Stimulated activated CD4-positive, alpha-beta T cell treated with anti-CD3 and anti-CD28 coated beads, Interleukin-2, amount 100 ng/mL, for 48 hours (primary cell): ENCODE measurements at places on chromosomes 1 and 21.

DNA sequence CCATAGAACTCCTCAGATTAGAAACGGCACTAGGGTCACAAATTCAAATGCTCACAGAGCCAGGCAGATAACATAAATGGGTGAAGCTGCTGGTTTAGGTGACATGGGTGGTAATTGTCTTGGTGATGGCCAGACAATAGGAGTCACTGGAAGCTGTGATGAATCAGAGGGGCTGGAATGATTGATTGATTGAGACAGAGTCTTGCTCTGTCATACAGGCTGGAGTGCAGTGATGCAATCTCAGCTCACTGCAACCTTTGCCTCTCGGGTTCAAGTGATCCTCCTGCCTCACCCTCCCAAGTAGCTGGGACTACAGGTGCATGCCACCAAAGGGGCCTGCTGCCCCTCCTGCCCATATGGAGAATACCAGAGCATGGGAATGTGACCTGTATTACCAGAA lies 63.0 kb downstream of the HIVEP3 start:
- DNase-seq, result no peak

GRCh38 chr21:14585122-14585521 lies 39.0 kb upstream of the SAMSN1 start:
- DNase-seq, result no peak

- DNase-seq, result no peak
Observed at GRCh38 chr1:32159189-32159588, 20.3 kb upstream of the TXLNA start.

DNA sequence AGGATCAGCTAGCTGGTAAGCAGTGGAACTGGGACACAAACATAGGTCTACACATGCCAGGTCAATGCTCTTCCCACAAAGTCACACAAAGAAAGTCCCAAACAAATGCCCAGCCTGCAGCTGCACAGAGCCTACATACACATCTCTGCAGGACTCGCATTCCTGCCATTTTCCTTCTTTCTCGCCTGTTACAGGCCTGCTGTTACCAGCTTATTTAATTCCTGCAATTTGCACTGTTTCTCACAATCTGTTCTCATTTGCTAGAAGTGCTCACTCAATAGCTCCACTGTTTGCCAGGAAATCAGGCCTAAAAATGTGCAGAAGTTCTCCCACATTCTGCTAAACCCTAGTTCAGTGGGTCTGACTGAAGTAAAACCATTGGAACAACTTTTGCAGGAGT lies 362.6 kb upstream of the C1orf87 start:
- no peak for DNase-seq

- DNase-seq, result no peak
Observed at GRCh38 chr1:43296207-43296606, 4.6 kb upstream of the TIE1 start.

GRCh38 chr1:239436286-239436685 lies 49.9 kb downstream of the CHRM3 start:
- no peak for DNase-seq

GRCh38 chr1:240801442-240801841 lies 189.5 kb upstream of the GREM2 start:
- DNase-seq, result no peak

GRCh38 chr1:212955098-212955497 lies 4.8 kb downstream of the VASH2 start:
- no peak for DNase-seq

- no peak for DNase-seq
Observed at GRCh38 chr1:154751690-154752089, 118.4 kb downstream of the KCNN3 start.

GRCh38 chr1:2003541-2004131 lies at the start of gene CFAP74:
Gene CFAP74, minus strand, starts transcription at chr1:2003786. Its CDS starts 12,830 bp downstream, at chr1:1990956.
- no peak for DNase-seq

DNA sequence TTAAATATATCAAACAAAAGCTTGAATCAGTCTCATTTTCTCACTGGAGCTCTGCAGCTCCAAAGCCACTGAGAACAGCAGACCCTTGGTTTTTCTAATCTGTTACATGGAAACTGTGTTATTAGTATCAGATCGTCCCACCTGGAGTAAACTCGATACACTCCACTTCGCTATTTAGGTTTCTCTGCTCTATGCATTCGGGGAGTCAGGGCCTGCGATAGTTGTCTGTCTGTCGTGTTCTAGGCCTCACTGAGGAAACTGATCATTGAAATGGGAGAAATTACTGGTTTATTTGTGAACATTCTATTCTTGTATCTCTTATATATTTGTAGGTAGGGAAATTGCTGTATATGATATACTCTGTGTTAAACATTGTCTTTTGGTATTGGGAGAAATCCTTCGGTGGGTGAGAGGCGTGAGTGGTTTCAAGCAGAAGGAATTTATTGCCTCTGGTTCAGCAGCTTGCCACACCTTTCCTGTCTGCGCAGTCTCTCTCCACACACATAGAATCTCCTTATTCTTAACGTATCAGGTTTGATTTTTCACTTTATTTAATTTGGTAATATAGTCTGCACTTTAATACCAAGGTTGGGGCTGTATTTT lies 8.5 kb downstream of the PRDM2 start:
- DNase-seq, result no peak

- DNase-seq, result no peak
Observed at GRCh38 chr1:4838231-4838630, 183.8 kb downstream of the AJAP1 start.

DNA sequence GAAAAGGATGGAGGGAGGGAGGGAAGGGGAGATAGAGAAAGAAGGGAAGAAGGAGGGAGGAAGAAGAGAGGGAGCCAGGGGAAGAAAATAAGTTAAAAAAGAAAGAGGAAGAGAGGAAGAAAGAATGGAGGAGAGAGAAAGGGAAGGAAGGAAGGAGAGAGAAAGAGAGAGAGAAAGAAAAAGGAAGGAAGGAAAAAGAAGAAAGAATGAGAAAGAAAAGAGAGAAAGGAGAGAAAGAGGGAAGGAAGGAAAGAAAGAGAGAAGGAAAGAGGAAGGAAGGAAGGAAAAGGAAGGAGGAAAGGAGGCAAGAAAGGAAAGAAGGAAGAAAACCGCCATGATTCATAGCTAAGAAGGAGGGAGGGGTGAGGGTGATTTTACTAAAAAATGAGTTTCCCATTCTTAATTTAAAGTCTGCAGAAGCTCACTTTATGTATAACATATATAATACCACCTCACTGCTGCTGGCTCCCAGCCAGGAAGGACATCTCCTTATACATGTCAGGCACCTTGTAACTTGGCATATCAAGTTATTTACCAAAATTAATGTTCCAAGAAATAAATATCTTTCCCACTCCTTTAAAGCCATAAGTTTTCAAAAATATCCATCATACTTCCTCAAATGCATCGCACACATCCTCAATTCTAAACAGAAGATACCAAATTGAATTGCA lies 46.0 kb upstream of the OLIG2 start:
- DNase-seq, result no peak

GRCh38 chr1:156838972-156839371 lies 19.9 kb downstream of the INSRR start:
- no peak for DNase-seq

DNA sequence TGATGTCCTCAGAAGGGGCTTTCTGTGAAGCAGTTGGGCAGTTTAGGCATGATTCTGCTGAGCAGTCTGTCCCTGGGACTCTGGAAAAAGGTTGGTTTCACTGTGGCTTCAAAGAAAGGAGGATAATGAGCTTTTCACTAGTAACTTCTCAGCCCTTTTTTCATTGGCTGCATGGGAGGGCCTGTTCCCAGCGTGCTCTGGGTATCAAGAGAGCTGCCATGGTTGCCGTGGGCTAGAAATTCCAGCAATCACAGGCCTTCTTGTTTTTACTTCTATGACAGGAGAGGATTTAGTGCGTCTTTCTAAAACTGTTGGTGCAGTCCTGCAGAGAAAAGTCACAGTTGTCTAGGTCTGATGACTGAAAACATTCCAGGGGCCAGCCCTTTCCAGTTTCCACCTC lies 7.2 kb downstream of the SZRD1 start:
- no peak for DNase-seq

- no peak for DNase-seq
Observed at GRCh38 chr1:9402256-9402616, 109.5 kb downstream of the SPSB1 start.

GRCh38 chr1:163213626-163214025 lies 10.9 kb upstream of the RGS5 start:
- DNase-seq, result no peak

DNA sequence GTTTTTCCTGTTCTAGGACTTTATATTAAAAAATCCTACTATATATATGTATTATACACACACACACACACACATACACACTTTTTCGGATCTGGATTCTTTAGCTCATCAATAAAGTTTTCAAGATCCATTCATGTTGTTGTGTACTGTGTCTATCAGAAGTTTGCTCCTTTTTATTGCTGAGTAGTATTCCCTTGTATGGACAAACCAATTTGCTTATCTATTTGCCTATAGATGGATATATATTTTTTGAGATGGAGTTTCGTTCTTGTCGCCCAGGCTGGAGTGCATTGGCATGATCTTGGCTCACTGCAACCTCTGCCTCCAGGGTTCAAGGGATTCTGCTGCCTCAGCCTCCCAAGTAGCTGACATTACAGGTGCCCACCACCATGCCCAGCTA lies 20.3 kb upstream of the LIN9 start:
- DNase-seq, result no peak

DNA sequence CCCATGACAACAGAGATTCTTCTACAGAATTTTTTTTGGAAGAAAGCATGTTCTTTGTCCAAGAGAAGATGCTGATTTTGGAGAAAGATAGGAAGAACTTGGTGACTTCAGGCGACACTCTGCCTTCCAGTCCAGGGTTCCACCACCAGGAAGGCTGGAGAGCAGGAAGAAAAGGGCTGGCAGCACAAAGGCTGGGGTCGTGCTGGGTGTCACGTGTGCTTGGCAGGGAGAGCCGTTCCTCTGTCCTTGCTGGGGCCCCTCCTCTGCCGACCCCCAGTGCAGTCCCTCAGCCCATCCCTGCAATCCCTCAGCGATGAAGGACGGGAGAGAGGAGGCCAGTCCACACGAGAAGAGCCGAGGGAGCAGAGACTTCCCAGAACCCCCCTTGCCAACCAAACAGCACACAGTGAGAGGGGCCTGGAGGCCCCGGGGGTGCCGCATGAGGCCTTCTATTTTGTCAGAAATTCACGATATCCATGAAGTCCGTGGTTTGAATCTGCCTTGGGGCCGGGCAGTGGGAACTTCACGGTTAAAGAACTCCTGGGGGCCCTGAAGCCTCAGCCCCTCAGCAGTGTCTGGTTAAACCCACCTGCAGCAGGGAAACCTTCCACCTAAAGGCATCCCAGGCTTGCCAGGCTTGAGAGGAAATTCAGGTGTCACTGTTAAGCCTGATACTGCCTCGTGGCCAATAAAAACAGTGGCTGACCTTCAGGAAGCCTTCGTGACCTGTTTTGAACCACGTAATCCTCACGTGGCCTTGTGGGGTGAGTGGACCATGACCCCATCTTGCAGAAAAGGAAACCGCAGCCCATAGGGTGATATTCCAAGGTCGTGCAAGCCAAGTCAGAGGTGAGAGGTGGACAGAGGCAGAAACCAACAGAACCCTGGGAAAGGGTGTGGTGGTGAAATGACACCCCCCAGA lies 3.4 kb downstream of the KRTAP10-12 start:
- no peak for DNase-seq

DNA sequence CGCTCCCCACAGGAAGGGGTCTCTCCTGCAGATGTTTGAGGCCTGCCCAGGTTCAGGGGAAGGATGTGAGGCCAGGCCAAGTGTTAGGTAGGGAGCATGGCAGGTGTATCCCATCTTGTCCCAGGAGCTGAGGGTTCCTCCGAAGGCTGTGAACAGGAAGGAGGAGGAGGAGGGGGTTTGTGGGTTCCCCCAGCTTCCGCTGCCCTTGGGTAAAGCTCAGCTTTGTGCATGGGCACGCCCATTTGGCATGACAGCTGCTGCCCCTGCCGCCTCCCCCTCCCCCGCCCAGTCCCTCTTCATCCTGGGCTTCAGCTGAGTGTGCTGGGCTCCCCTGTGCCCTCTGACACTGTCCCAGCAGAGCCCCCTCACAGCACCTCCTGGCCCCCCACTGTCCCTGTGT lies 25.5 kb downstream of the TNFRSF8 start:
- no peak for DNase-seq

DNA sequence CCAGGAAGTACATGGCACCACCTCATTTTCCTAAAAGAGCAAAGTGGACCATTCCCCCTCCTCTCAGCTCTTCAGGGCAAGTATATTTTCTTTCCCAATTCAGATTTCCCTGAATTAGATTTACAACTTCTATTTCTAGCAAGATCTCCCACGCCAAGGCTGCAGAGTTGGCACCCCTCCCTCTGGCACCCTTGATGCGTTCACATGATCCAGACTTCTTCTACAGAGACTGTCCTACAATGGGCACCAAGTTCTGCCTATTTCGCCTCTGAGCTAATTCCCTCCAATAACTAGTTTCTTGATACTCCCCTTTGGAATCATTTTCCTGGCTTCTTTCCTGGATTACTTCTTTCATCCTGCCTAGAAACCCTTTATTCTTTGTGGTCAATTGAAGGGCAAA lies 122.0 kb downstream of the CDC7 start:
- no peak for DNase-seq

- DNase-seq, result no peak
Observed at GRCh38 chr1:29556657-29557056, 320.3 kb downstream of the PTPRU start.

- no peak for DNase-seq
Observed at GRCh38 chr1:45864167-45865106, 61.0 kb downstream of the MAST2 start.

- no peak for DNase-seq
Observed at GRCh38 chr1:226638608-226639007, 90.0 kb downstream of the STUM start.

DNA sequence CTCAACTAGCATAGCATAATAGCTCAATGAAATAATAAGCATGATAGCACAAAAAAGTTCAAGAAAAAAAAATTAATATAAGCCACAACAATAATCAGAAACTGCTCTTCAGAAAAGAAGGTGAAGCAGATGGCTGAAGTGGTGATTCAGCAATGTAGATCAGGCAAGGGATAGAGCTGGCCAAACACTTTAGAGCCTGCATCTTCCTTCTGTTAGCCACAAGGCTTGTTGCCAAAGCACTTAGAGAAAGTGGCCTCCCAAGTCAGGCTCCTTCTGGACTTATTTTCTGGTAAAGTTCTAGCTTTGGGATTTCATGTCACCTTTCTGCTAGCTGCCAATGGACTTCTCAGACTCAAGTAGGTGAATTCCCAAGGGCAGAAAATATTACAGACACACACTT lies 60.3 kb upstream of the C1orf87 start:
- no peak for DNase-seq

DNA sequence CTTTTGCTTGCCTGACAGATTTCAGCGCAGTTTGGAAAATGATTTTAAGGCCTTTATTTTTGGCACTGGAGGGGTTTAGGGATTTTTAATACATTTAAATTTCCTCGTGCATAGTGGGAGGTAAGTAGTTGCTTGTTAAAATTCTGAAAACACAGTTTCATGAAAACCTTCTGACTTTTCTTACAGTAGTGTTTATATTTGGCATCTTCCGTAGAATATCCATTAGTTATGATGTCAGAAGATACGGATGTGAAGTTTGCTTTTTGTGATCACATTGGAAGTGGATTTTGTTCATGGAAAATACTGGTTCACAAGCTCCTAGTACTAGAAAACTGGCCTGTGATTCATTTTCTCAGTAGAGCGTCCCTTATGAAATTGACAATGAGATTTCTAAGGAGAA lies 1.3 kb downstream of the RABGAP1L start:
- no peak for DNase-seq

GRCh38 chr1:173205146-173206051 lies 1.7 kb downstream of the TNFSF4 start:
- no peak for DNase-seq
